ENCODE measurements at places on chromosomes 16 and 17. TPM values are rescaled to one million over a fixed set of nuclear protein-coding genes. Genes with fewer than 3 reads are reported as not detected.

Gene OTOP2
- not detected for total RNA-seq

Gene KRTAP9-4
- total RNA-seq: not detected

Gene SLC13A2
- not detected for total RNA-seq

Gene NPIPB12
- 50.4 TPM for total RNA-seq

Gene MT1H
- total RNA-seq: not detected

Measured in thoracic aorta endothelial cell (primary cell).